Fibroblast of skin of abdomen (primary cell): ENCODE measurements at places on chromosomes 1 and 21.

- no peak for DNase-seq
Measured at GRCh38 chr1:26164861-26165842, 3.6 kb downstream of the C1orf232 start.

DNA sequence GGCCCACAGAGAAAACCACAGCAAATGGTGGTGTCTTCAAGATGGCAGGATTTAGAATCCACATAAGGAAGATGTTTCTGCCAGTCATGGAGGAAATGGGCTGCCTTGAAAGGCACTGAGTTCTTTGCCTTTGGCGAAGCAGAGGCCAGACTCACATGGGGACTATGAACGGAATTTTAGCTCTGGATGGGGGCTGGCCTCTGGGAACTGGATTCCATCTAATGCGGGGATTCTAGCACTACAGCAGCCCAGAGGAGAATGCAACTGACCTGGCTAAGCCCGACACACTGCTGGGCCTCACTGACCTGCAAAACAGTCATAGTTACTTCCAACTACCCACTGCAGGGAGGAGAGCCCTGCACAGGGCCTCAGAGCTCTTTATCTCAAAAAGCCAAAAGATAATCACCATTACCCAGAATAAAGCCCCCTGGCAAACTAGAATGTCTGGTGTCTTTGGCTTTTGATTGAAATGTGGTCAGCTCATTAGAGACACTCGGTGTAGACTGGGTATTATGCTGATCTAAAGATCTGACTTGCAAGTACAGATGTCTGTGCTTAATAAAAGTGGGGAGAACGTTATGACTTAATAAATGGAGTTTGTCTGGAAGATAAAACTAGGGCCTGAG is 11.6 kb downstream of the HCRTR1 start:
- peak; percentile 19 for DNase-seq

- DNase-seq: no peak
Measured at GRCh38 chr1:43422995-43423671, 30.6 kb downstream of the HYI start.

- DNase-seq: peak; percentile 70
Measured at GRCh38 chr1:204828352-204828850, 42.3 kb upstream of the NFASC start.

DNA sequence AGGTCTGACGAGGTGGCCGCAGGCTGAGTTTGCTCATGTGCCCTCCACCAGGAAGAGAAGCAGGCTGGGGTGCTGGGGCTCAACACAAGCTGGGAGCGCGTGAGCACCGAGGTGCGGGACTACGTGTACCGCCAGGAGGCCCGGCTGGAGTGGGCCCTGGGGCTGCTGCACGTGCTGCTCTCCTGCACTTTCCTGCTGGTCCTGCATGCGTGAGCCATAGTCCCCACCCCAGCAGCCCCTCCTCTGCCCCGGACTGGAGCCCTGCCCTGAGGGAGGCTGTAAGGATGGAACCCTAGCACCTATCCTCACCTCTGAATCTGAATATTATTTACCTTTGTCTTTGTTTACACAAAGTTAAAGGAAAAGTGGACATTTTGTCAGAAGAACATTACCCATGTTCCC is 7.8 kb upstream of the ADAM15 start:
- DNase-seq: no peak

- no peak for DNase-seq
Measured at GRCh38 chr21:16815243-16815642, 697.6 kb upstream of the CXADR start.

GRCh38 chr1:31805318-31805717 is 10.5 kb downstream of the SPOCD1 start:
- DNase-seq: no peak

- peak; percentile 27 for DNase-seq
Measured at GRCh38 chr1:69491416-69491815, 76.3 kb upstream of the LRRC7 start.

GRCh38 chr1:159315381-159315780 is 13.2 kb downstream of the FCER1A start:
- no peak for DNase-seq

GRCh38 chr1:157147037-157147436 is 8.8 kb upstream of the ETV3 start:
- no peak for DNase-seq

DNA sequence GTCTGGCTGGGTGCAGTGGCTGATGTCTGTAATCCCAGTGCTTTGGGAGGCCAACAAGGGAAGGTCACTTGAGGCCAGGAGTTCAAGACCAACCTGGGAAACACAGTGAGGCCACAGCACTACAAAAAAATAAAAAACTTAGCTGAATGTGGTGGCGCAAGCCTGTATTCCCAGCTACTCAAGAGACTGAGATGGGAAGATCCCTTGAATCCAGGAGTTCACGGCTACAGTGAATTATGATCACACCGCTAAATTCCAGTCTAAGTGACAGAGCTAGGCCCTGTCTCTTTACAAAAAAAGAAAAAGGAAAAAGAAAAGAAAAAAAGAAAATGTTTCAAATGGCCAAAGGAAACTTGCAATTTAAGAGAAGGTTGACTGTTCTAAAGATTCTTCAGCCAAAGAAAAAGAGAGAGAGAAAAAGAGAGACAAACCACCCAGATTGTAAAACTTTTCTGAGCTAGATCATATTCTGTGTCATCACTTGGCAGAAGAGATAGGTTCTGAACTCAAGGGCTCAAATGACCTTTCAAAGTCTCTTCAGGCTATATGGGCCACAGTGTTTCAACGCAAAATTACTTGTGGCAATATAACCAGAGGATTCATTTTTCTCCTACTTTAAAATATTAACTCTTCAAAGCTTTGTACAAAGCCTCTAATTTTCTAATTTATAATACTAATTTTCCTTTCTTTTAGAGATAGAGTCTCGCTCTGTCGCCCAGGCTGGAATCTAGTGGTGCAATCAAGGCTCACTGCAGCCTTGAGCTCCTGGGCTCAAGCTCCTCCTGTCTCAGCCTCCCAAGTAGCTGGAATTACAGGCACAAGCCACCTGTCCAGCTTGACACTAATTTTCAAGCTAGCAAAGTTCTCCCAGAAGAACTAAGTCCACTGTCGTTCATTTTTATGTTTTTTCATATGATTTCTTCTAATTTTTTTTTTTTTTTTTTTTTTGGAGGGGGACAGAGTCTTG is 20.5 kb downstream of the ARID4B start:
- peak; percentile 10 for DNase-seq

- DNase-seq: peak; percentile 81
Measured at GRCh38 chr1:159798893-159799292, 3.3 kb upstream of the FCRL6 start.

DNA sequence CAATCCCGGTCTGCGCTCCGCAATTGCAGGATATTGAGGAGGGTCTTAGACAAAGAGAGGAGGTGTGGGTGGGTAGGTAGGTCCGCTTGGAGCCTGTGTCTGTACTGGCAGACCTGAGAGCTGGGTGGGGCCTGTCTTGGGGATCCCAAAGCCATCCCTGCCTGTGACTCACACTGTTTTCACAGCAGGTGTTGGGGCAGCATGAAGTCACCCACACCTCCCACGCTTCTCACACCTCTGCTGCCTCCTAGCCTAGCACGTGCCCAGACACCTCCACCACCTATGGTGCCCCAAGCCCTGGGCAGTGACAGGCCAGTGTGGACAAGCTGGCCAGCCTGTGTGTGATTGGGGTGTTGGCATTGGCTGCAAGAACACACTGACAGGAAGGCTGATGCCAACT is 65.7 kb upstream of the ECE1 start:
- DNase-seq: no peak

DNA sequence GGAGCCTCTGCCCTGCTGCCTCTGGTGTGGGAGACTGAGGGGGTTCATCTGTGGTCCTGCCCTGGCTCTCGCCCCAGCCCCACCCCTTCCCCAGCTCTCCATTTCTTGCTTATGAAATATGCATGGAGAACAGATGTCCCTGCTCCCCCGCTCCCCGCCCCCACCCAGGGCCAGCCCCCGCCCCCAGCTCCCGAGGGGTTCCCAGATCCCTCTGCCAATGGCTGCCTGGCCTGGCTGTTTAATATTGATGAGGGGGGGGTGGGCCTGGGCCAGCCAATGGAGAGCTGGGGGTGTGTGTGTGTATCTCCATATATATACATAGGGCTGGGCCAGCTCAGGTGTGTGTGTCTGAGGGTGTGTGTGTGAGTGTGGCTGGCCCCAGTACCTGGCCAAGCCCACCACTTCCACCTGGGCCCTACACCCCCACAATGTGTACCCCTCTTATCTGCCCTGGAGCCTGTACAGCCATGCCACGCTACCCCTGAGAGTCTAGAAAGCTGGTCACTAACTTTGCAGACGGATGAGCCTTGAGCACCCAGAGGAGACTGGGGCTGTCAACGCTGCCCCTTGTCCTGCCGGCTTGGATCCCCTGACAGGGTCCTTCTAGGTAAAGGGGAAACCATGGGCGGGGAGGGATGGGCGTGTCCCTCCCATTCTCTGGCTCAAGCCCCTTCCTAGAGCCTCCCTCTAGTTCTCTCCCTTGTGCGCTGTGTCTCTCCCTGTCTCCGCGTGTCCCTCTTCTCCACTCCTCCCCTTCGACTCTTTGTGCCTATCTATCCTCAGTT is at the start of gene NHLH1:
TSS of gene NHLH1 (plus strand) at position 341 of the 785 bp plus-strand sequence. CDS start 3,661 bp downstream, outside the sequence.
- no peak for DNase-seq

DNA sequence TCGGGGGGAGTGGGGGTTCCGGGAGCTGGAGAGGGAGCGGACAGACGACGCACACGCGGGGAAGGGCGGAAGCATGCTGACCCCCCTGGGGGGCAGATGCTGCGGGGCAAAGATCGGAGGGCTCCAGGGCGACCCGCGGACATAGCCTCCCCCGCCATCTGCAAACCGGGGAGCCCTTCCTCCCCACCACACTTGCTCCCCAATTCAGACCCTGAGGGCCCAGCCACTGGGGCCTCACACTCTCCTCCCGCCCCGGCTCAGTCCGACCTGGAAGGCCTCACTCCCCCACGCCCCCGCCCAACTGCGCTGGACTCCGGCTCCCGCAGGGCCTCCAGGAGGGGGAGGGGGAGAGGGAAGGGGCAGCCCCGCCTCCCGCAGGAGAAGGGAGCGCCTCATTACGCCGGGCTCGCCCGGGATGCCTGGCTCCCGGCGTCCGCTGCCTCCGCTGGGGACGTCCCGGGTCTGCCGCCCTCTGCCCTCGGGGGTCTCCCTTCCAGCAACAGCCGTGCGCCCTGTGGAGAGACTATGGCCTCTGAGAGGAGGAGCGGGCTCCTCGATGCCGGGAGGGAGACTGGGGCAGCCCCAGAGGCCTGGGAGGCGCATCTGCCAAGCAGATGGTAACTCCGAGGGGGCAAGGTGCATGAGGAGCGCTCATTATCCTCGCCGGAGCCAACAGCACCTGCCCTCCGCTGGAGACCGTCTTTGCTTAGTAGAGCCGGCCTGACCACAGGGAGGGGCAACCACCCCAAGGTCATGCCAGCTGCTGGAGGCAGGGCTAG is 636 bp upstream of the CAMK2N1 start:
- DNase-seq: peak; percentile 53

DNA sequence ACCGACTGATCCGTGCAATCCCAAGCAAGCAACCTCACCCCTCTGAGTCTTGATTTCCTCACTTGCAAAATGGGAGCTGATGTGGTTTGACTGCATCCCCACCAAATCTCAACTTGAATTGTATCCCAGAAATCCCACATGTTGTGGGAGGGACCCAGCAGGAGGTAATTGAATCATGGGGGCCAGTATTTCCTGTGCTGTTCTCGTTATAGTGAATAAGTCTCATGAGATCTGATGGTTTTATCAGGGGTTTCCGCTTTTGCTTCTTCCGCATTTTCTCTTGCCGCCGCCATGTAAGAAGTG is 58.4 kb downstream of the FHAD1 start:
- peak; percentile 55 for DNase-seq
